ENCODE measurements at places on chromosomes 5 and 9.

GRCh38 chr9:76560481-76560922, 101.5 kb downstream of the GCNT1 start:
- DNase-seq = peak; percentile 90

GRCh38 chr9:134367791-134368490, 41.7 kb downstream of the RXRA start:
- no peak for DNase-seq

DNA sequence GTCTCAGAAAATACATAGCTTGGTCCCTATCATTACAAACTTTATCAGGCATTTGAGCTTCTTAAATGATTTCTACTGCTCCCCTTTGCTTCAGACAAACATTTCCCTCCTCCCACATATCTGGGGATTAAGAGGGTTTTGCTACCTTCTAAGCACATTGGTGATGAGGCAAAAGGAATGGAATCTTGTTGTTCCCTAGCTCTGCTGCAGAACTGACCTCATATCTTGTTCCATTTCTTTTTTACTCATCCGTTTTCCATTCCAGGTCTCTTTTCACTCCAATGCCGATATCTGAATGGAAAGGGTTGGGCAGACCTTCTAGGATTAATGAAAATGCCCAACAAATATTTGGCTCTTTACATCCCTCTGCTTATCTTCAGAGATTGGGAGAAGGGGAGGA, 444.6 kb downstream of the ZNF608 start:
- DNase-seq = peak; percentile 66

DNA sequence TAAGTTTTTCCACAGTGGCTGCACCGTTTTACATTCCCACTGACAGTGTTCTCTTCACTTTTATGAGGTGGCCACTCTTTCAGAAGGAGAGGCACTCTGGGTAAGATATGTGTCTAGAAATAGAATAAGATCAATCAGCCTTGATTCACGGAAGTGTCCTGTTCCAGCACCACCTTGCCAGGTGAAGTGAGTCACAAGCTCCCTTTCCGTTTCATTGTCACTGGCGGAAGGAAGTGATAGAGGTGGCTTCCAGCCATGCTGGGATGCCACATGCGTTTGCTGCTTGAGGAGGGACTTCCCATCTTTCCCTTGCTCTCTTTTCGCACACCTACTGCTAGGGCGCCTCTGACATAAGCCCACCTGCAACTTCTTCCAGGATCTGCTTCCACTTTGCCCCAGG, 217.1 kb downstream of the PIK3R1 start:
- DNase-seq = no peak

- peak; percentile 49 for DNase-seq
These were observed 211.6 kb downstream of the MAST4 start for GRCh38 chr5:66807743-66808142.

- no peak for DNase-seq
These were observed 1354.8 kb downstream of the PTPRD start for GRCh38 chr9:9257999-9258498.

- DNase-seq = no peak
These were observed 137.8 kb downstream of the KCNIP1 start for GRCh38 chr5:170641589-170642031.

DNA sequence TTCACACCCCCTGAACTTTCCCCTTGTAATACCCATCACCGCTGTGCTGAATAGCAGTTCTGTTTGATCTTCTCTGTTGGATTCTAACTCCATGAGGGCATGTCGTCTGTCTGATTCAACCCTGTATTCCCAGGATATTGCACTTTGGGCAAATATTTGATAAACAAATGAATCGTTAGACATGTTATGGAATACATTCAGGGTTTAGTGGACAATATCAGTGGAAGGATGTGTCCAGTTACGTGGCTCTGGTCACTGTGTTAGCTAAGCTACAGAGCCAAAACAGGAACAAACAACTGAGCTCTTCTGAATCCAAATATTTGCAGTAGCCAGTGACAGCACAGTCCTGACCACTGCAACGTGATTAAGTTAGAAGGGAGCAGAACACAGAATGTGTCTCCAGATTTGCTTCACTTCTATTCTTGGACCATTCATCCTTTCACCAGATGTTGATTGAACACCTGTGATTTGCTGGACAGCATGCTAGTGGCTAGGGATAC, 13.2 kb downstream of the ANGPTL2 start:
- no peak for DNase-seq

GRCh38 chr9:117191504-117192261, 223.2 kb downstream of the ASTN2 start:
- no peak for DNase-seq

DNA sequence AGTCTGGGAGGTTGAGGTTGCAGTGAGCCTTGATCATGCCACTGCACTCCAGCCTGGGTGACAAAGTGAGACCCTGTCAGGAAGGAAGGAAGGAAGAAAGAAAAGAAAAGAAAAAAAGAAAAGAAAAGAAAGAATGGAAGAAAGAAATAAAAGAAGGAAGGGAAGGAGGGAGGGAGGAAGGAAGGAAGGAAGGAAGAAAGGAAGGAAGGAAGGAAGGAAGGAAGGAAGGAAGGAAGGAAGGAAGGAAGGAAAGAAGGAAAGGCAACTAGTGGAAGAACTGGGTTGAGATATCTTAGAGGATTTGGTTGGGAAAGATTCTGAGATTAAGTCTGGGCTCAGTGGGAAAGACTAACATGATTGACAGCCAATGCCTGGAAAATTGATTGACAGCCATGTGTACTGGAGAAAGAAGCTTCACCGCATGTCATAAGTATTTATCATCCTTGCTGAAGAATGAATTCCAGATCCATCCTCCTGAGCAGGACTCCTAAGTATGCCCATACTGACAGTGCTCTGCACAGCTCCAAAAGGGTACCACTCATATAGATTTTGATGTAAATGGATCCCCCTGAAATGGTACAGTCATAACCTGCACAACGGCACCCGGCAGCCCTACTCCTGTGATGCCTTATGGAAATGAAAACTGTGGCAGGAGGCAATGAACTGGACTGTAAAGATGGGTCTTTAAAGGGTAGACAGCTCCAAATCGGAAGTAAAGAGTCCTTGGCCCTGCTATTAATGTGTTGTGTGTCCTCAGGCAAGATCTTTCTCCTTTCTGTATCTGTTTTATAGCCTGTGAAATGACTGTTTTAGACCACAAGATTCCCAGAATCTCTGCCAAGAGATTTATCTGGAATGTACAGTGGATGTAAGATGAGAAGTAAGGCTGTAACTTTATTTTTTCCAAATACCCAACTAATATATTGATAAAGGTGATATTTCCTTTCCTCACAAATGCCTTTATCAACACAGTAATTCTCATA, 16.9 kb upstream of the ADRA1B start:
- peak; percentile 84 for DNase-seq

GRCh38 chr5:76145945-76146344, 62.8 kb downstream of the SV2C start:
- peak; percentile 4 for DNase-seq

DNA sequence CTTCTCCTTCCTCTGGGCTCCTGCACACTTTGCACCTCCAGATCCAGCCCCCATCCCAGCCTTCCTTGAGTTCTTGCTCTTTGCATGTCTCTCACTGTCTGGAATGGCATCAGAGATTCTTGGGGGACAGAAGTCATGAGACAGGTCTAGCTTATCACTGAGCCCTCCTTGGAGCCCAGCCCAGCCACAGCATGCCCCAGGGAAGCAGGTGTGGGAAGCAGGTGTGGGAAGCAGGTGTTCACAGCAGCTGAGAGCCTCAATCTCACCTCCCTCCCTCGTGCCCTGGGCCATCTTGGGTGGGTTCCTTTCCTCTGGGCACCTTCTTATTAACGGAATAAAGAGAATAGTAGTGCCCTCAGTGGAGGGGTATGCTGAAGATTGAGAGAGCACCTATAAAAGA, 27.2 kb downstream of the SLC6A7 start:
- DNase-seq = no peak

DNA sequence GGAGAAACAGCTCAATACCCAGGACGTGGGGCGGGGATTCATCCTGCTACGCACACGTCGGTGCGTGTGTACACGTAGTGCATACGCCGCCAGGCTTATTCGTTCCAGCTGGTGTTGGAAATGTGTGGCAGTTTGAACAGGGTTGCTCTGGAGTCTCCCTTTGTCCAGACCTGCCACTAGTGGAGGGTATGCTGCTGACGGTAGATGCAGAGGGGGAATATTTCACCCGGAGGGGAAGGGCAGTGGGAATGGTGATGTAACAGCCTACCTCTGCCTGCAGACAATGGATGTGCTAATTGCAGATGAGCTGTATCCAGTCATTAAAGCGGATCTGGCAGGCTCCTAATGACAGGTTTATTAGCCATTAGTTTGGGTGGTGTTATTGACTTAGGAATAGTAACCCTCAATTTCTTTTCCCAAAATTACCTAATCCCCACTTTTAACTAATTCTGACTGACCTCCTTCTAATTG, 142.7 kb downstream of the PAX5 start:
- no peak for DNase-seq

GRCh38 chr5:35004200-35004599, 43.5 kb downstream of the AGXT2 start:
- no peak for DNase-seq

DNA sequence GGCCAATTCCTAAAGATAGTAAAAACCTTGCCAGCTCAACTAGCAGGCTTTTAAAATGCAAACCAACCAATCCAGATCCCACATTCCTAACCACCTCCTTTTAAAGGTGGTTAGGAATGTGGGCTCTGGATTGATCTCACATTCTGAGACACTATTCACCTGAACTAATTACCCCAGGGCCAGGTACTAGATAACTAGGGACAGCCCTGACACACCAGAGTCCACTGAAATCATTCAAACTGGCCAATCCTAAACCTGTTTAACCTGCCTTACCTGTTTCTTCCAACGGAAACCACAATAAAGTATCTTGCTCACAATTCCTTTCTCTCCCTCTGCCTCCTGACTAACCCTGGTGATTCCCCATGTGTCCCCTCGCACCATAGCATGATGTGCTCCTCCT, 168.3 kb upstream of the DMAC1 start:
- DNase-seq = no peak

GRCh38 chr5:92917044-92917443, 664.0 kb downstream of the NR2F1-AS1 start:
- peak; percentile 3 for DNase-seq

- no peak for DNase-seq
These were observed 229.9 kb downstream of the PIK3R1 start for GRCh38 chr5:68445257-68446069.

GRCh38 chr5:123582550-123583285, 70.7 kb downstream of the CSNK1G3 start:
- peak; percentile 18 for DNase-seq

DNA sequence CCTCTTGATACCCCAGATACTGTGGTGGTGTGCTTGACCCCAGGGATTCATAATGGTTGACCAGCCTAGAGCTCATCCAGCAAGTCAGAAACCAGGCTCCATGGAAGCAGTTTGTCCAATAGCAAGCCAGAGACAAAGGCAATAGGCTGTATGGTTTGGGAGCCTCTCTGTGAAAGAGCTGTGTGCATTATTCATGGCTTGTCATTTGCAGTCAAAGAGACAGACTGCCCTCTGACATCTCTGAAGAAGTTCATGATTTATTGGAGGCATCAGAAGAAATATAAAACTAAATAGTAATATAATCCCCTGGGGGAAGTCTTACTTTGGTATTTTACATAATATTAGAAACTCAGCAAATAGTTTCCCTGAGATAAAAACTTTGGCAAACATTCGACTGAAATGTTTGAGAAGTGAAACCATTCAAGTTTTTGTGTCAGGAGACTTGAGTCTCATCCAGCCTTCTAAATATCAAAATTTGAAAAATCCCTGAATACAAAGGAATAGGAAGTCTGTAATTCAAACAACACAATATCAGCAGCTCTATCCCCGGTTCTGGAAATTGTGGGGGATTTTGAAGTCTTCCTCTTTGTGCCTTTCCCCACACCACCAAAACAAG, 250.3 kb downstream of the ZSWIM6 start:
- peak; percentile 40 for DNase-seq

- DNase-seq = peak; percentile 86
These were observed 24.0 kb downstream of the GALNT10 start for GRCh38 chr5:154214371-154215106.

DNA sequence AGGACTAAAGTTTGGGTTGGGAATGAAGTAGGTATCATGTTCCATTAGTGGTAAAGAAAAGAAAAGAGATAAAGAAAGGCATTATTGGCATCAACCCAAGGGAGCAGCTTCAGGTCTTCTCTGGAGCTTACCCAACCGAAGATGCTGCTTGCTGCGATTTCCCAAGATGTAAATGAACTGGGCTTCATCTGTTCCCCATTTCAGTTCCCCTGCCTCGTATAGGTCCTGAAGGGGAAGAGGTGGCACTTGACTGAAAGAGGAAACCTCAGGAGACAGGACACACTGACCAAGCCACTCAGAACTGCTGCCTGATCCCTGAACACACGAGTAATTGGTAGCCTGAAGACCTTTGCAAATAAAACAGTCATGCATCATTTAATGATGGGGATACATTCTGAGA, 24.6 kb downstream of the ANXA6 start:
- DNase-seq = no peak

DNA sequence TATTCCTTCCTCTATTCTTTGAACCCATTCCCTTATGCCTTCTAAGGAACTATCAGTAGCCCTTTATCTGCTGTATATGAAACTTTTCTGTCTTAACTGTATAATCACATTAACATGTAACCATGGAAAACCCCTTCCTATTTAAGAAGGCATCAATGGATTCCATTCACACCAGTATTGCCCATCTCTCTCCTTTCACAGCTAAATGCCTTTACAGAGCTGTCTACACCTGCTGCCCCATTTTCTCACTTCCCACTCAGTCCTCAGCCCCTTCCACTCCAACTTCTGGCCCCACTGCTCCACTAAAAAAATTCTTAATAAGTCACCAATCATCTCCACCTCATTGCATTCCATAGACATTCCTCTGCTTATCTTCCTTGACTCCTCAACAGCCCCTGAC, 50.8 kb downstream of the SEC61B start:
- no peak for DNase-seq

DNA sequence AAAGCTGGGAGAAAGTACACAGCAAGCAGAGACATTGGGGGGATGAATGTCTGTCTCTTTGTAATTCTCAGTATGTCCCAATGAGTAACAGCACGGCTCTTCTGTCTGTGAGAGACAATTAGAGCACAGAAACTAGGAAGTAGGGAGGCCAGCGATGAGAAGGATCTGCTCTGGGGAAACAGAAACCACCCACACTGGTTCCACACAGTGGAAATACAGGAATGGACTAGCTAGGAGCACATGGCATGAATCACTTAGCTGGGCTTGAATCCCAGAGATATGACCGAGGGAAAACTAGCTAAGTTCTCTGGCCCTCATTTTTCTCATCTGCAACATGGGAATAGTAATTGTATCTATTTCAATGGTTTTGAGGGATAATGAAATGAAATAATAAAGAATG, 895.9 kb downstream of the TLE4 start:
- peak; percentile 1 for DNase-seq

DNA sequence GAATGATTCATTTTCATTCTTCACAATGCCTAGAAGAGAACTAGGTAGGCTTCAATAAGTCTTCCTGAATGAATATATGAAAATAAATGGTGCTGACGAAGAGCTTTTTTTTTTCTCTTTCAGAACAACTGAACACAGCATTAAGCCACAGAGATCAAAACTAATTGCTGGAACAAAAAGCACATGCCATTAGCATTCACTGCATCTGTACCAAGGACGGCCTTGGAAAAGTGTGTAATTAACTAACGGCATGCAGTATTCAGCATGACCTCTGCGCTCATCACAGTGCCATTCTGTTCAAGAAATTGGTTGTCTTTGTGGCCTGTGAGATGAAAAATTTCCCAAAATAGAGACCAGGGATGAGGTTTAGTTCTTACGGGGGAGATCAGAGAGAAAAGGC, 99.3 kb downstream of the NUDT12 start:
- no peak for DNase-seq

All from fibroblast of skin of right biceps (primary cell).